Stimulated activated CD8-positive, alpha-beta memory T cell treated with anti-CD3 and anti-CD28 coated beads, Interleukin-7, amount 100 ng/mL, for 1 hour (primary cell): ENCODE measurements at places on chromosomes 11 and 22.

DNA sequence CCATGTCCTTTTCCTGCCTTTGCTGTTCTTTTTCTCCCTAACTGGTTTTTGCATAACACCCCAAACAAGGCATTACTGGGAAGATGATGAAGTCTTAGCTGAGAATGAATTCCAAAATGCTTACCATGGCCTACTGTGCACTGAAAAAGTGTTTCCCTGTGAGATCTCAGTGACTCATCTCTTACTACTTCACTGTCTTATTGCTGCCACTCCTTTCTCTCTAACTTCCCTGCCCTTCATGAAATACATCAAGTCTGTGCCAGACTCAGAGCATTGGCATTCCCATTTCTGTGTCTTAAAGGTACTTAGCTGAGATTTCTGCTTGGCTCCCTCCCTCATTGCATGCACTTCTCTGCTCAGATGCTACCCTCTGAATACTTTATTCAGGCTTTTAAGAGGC lies 49.1 kb upstream of the MUC15 start:
- DNase-seq = no peak

- DNase-seq = no peak
Measured at GRCh38 chr11:126413843-126414405, 58.4 kb downstream of the ST3GAL4 start.

DNA sequence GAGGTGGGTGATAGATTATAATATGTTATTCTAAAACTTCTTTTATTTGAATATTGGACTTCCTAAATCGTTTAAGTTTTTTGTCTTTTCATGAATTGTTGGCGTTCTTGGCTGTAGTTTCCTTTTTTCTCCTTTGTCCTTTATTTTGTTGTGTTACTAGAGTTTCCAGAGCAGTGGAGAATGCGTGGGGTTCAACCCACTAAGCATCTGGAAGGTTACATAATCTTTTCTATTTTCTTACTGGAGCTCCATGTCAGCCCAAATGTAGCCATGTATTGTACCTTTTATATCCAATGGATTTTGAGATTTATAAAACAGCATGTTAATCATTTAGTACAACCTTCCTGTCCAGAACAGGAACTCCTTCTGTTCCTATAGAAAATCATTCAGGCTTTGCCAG lies 63.2 kb downstream of the PPP6R3 start:
- no peak for DNase-seq

DNA sequence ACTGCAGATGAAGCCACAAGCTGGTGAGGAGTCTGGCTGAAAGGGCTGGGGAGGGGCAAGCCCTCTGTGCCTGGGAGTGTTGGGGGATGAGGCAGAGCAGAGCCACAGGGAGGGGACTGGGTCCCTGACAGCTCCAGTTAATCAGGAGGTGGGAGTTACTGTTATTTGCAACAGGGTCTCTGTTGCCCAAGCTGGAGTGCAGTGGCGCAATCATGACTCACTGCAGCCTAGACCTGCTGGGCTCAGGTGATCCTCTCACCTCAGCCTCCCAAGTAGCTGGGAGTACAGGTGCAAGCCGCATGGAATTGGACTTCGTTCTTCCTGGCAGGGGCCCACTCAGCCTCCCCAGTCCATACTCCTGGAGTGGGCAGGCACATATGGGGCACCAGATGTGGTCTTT lies 7.7 kb downstream of the SCN2B start:
- no peak for DNase-seq

GRCh38 chr11:30197869-30198268 lies 32.9 kb upstream of the FSHB start:
- no peak for DNase-seq
